NCI-H1105 (cell line): ENCODE measurements at places on chromosomes 4 and X.

- DNase-seq, result no peak
Observed at GRCh38 chrX:15750611-15751154, 12.6 kb downstream of the CA5B start.

DNA sequence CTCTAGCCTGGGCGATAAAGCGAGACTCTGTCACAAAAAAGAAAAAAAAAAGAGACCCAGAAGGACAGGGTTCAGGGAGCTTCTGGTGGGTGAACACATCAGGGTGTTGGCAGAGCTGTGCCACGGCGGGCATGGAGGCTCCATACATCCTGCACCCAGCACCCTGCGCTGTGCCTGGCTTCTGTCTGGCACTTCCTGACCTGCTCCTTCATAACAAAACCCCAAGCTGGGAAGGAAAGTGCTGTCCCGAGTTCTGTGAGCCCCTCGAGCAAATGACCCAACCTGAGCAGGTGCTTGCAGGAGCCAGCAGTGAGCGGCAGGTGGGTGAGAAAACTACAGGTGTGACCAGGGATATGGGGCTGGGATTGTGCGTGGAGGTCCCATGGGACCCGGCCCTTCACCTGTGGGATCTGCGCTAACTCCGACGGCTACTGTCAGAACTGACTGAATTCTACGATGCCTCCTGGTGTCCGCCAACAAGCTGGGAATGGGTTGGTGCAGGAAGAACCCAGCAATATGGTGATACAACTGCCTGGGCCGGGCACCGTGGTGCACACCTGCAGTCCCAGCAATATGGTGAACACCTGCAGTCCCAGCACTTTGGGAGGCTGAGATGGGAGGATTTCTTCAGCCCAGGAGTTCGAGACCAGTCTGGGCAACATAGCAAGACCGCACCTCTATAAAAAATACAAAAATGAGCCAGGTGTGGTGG lies 18.9 kb downstream of the ASMTL start:
- DNase-seq, result no peak

GRCh38 chr4:109041463-109042360 lies 260.7 kb downstream of the COL25A1 start:
- DNase-seq, result no peak

DNA sequence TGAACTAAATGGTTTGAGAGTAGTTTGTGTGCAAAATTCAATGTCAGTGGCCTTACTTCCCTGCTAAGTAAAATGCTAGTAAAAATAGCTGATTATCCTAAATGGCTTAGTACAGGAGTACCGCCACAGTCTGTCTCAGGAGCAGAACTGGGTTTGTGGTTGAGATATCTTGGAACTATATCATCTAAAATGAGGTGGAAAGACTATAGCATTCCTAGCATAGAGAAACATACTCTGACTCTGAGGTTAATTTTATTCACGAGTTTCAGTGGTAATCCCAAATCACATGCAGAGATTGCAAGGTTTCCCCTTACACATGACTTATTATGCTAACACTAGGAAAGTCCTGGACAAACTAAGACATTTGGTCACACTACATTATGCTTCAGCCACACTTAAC lies 70.4 kb downstream of the OR13H1 start:
- no peak for DNase-seq

GRCh38 chr4:186726426-186727168 lies 2.9 kb upstream of the FAT1 start:
- peak; percentile 56 for DNase-seq

DNA sequence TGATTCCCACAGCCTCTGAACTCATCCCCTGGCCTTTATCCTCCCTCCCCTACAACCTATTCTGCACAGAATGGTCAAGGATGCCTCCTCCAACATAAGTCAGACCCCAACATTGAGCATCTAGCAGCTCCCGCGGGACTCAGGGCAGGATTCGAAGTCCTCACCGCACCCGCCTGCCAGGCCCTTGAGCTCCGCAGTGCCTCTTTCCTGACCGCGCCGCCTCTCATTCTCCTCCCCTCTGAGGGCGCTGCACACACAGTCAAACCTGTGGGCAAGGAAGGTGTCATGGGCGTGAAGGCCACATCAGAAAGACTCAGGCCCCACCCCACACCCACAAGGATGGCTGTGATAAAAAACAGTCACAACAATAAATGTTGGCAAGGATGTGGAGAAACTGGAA lies 84.1 kb downstream of the CPZ start:
- DNase-seq, result no peak
